ENCODE measurements at places on chromosomes 4 and X.

DNA sequence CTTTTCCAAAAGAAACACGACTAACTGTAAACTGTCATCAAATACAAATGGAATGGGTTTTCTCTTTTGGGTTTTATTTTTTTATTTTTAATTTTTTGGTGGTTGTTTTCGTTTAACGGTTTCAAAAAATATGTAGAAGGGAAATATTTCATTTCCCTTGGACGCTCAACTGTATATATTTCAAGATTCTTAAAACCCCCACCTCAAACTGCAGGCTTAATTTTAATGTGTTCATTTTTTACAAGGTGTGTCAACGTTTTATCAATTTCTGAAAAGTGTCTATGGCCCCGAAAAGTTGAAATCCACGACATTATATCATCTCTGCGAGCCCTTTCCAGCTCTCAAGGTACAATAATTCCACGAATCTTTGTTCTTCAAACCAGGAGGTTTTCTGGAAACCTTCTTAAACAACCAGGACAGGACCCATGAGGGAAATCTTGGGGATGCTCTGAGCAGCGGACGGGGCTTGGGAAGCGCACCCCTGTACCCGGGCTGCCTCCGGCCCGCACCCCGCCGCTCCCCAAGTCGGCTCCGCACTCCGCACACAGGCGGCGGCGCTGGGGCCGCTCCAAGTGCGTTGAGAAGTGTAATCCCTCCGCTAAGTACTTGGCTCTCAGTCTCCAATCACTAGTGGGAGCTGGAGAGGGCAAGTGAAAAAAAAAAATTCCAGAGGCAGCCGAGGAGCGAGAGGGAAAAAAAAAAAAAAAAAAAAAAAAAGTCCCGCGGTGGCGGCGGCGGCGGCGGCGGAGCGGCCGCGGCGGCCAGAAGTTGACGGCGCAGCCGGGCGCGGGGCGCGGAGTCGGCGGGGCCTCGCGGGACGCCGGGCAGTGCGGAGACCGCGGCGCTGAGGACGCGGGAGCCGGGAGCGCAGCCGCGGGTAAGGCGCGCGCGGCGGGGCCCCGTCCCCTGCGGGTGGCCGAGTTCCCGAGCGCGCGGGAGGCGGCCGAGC lies at the start of gene BMPR1B:
Gene BMPR1B, plus strand, starts transcription at position 764 of the 949 bp plus-strand sequence. CDS start 346,470 bp downstream, outside the sequence.
- no peak for DNase-seq

DNA sequence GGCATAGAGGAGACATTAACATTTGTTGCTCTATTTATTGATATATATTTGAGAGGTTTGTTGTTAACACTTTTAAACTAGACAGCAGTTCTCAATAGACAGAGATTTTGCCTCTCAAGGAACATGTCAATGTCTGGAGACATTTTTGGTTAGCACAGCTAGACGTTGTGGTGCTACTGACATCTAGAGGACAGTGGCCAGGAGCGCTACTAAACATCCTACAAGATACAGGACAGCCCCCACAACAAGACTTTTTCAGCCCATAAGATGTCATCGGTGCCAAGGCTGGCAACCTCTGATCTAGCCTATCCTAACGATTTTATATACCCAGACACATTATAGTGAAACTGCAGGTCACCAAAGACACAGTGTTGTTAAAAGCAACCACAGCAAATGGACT lies 18.4 kb upstream of the CTSO start:
- DNase-seq, result no peak

DNA sequence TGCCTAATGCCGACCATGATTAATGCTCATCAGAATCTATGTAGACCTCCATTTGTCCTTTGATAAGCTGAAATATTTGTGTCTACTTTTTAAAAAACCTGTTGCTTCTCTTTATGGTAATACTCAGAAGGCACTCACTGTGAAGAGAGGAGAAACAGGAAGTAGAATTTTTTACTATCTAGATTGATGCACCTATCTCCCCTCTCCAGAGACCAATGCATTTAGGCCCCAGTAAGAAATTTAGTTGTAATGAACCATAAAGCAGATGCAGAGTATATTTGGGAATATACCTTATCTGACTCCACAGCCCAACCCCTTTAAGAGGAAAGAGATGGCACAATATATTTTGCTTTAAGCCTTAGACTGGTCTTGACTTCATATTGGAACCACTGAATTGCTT lies 11.1 kb downstream of the TBL1X start:
- DNase-seq, result no peak

GRCh38 chr4:13118633-13119032 lies 365.5 kb downstream of the RAB28 start:
- DNase-seq, result no peak

DNA sequence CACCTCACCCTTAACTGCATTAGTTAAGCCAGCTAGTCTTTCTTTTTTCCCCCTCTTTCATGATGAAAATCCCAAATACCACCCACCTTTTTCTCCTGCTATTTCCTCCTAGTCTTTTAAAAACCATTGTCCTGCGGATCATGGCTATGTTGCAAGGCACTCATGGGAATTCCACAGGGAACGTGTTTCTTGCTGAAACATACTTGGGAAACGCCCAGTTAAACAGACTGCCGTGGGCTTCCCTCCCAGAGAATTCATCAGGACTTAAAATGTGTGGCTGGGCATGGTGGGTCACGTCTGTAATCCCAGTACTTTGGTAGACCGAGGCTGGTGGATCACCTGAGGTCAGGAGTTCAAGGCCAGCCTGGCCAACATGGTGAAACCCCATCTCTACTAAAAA lies 32.2 kb downstream of the XG start:
- DNase-seq, result no peak

- no peak for DNase-seq
These were observed 364.2 kb downstream of the ADAM29 start for GRCh38 chr4:175282407-175282806.

DNA sequence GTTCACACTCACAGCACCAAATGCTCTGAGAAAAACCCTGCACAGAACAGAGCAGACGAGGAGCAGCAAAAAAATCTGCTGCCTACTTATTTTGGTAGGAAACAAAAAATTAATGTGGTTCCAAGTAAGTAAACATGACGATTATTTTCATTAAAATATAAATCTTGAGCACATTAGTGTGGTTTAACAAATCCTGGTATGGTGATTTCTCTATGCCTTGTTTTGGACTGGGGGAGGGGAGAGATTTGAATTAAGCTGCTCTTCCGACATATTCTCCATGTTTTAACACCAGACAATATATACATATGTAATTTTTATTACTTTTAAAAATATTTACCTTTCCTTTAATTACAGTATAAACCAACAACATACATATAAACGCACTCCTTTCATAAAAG lies 1.8 kb downstream of the CAMK2D start:
- DNase-seq, result no peak

- no peak for DNase-seq
These were observed 181.0 kb downstream of the SHROOM3 start for GRCh38 chr4:76615999-76616398.

DNA sequence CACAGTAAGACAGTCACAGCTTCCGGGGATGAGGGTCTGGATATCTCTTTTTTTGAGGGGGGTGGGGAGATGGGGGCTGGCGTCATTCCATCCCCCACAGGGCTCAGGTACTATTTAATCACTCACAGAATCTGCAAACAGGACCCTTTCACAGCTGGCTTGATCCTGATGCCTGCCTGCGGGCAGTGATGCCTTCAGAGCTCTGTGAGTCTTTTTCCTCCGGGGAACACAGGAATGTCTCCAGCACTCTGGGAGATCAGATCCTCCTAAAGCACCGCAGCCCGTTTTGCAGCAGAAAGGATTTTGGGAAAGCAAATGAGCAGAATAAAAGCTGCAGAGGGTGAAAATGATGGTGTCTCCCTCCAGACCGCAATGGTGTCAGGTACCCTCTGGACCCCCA lies 13.2 kb upstream of the SHOX start:
- no peak for DNase-seq

GRCh38 chr4:88735564-88735963 lies 37.9 kb upstream of the NAP1L5 start:
- no peak for DNase-seq

DNA sequence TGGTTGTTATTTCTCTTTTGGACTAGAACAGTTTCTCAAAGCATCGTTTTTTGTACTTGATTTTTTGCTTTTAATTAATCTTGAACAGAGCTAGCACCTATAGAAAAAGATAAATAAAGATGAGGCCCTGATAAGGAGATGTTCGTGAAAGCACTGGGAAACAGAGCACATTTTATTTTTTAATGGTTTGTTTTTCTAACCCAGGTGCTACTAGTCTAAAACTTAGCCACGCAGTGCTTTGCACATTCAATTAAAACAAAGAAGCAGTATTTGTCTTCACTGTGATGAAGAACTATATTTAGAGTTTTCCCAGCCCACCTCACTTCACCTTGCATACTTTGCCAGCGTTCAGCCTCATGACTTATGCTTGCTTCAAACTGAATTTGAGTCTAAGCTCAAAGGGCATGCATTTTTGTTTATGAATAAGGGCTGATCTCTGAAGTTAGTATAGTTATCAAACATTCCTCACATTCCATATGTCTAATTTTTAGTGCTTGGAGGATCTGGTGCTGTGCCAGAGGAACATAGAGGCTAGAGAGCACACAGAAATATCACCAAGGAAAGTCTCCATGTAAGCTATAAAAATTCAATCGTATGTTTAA lies 76.7 kb downstream of the WWC2 start:
- no peak for DNase-seq

DNA sequence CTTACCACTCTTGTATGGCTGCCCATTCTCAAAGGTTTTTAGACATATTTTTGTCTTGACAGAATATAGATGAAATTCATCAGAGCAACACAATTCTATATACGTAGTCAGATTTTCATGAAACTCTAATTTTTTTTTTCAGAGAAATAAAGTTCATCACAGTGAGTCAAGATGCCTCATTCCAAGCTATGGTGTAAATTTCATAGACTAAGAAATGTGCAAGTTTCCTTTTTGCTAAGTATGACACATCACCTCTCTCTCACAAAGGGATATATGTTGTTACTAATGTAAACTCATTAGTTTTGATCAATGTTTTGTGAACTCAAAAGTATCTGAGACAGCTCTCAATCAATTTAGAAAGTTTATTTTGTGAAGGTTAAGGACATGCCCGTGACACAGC lies 60.4 kb upstream of the ATXN3L start:
- no peak for DNase-seq

DNA sequence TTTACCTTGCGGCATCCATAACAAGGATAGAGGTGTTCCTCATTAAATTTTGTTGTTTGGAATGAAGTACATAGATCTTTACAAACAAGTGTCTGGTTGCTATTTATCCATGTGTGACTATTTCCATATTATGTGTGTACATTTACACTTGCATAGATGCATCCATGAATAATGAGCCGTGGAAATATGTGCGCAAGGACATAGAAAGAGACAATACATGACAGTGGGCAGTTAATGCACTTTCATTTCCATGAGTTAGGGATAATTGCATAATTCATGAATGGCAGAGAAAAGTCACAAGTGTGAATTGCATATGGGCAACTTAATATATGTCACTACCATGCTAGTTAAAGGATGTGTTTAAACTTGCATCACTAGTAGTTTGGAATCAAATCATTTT lies 338.2 kb upstream of the PITX2 start:
- no peak for DNase-seq

- no peak for DNase-seq
These were observed 224.1 kb downstream of the NLGN4X start for GRCh38 chrX:6004529-6004928.

DNA sequence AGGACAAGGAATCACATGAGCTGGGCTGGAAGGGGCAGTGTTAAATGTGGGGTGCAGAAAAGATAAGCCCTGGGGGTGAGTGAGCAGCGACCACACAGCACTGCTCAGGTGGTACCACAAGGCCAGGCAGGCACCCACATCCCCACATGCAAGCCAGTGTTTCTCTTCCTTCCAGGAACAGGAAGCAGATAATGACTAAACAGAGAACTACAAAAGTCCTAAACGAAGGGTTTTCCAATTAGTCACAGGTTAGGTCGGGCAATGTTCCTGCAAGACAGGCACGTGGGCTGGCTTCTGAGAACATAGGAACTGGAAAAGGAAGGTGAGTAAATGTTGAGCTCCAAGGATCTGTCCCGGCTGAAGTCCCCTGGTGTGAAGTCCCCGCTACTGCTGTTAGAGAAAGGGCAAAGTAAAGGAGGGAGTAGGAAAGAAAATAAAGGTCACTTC lies 19.5 kb downstream of the RELL1 start:
- no peak for DNase-seq

DNA sequence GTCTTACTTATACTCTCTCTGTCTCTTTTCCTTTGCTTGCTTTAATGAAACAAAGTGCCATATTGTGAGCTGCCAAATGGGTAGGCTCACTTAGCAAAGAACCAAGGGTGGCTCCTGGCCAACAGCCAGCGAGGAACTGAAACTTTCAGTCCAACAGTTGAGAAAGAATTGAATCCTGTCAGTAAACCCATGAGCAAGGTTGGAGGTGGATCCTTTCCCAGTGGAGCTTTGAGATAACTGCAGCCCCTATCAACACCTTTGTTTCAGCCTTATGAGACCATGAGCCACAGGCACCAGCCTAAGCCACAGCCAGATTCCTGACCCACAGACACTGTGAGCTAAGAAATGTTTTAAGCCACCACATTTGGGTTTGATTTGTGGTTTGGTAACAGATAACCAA lies 362.2 kb downstream of the PDGFC start:
- no peak for DNase-seq

GRCh38 chr4:157004279-157005161 lies 32.9 kb upstream of the PDGFC start:
- no peak for DNase-seq

DNA sequence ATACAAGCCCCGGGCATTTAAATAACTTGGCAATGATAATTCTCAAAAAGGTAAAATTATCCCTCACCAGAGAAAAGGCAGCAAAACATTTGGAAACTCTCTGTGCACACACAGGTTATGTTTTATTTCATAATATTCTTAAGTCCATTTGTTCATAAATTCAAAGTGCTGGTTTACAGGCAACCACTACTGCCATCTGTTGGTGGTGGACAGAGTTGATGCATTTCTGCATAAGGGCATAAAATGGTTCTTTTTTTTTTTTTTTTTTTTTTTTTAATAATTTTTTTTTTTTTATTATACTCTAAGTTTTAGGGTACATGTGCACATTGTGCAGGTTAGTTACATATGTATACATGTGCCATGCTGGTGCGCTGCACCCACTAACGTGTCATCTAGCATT lies 31.5 kb upstream of the IL21 start:
- DNase-seq, result peak; percentile 13

DNA sequence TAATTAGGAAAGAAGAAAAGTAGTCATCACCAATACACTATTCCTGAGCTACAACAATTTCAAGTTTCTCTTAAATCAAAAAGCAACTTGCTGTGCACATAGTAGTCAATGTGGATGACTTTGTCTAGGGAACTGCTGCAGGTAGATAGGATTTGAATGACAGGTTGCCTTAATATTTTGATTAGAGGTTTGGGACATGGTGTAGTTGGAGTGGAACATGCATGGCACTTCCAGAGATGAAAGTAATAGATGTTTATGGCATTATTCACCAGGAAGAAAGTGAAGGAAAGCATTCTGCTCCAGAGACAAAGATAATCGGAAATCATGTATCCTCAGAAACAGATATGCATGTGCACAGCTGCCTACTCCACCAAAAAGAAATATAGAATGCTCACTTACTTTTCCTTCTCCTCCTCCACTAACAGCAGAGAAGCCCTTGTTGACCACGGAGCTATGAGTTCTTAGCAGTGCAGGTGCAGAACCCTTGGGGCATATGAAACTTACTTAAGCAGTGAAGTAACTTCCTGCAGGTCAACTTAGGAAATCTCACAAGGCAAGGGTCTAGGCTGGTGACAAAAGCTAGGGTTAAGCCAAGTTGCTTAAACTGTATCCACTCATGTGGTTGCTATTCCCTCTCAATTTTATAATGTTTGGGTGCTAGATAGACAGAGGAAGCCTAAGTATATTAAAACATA lies 390.8 kb downstream of the HNRNPD start:
- no peak for DNase-seq

All from stimulated activated CD8-positive, alpha-beta memory T cell treated with anti-CD3 and anti-CD28 coated beads, Interleukin-7, amount 100 ng/mL, for 24 hours (primary cell).